Naive thymus-derived CD8-positive, alpha-beta T cell (primary cell): ENCODE measurements at places on chromosomes 5 and 9.

DNA sequence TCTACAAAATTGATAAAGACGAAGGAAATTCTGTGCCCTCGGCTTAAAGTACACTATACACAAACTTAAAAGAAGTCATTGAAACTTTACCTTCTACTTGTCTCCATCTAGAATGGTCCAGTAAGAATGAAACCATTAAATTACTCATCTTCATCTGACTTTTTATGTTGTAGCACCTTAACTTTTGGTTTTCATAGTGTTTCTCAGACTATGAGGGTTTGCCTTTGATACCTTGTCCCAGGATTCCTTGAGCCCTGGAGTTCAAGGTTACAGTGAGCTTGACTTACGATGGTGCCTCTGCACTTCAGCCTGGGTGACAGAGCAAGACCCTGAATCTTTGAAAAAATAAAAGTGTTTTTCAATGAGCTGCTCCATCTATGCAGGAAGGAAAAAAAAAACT, 132.2 kb downstream of the CDC42SE2 start:
- H3K4me1 ChIP-seq, result peaks cover 85% of the 10 kb centered on the region
- peak overlapping the region; percentile 47 for H3K4me3 ChIP-seq
- peaks cover 22% of the 10 kb centered on the region for H3K36me3 ChIP-seq
- H3K27me3 ChIP-seq, result no peaks in the 10 kb centered on the region
- DNase-seq, result no peak

- H3K36me3 ChIP-seq, result peaks cover 21% of the 10 kb centered on the region
- H3K27ac ChIP-seq, result no peak overlapping the region
- DNase-seq, result no peak
- no peaks in the 10 kb centered on the region for H3K27me3 ChIP-seq
- no peak overlapping the region for H3K4me3 ChIP-seq
These were observed 97.8 kb downstream of the FBXW11 start for GRCh38 chr5:171908638-171909037.

DNA sequence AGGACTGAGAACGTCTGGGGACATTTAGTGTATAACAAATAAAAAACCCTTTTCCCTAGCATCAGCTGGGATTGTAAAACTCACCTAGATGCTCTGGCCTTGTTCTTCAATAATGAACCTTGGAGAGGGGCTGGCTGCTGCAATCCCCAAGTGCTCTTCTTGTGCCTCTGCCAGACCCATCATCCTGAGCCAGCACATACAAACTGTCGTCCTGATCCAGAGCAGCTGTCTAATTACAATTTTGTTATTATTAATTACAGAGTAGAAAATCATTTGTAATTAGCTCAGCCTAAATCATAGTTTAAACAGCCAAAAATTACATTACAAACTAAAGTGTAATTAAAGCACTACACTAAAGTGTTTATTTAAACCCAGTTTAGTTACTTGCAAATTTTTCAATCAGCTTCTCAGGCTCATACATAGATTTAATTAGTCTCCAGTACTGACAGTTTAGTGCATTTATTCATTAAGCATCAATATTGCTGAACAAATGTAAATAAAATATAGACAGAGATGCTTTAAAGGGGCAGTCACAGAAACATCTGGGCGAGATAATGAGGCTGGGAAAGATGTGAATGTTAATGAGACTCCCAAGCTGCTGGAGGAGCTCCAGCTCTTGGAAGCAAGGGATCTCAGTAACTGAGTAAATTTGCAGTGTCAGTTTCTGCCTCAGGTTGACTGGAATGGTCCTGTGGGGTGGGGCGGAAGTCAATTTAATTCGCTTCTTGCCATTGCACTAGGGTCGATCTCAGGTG, 632.3 kb upstream of the TLE4 start:
- no peaks in the 10 kb centered on the region for H3K36me3 ChIP-seq
- DNase-seq, result no peak
- H3K27ac ChIP-seq, result no peak overlapping the region
- no peaks in the 10 kb centered on the region for H3K27me3 ChIP-seq
- no peaks in the 10 kb centered on the region for H3K4me1 ChIP-seq

DNA sequence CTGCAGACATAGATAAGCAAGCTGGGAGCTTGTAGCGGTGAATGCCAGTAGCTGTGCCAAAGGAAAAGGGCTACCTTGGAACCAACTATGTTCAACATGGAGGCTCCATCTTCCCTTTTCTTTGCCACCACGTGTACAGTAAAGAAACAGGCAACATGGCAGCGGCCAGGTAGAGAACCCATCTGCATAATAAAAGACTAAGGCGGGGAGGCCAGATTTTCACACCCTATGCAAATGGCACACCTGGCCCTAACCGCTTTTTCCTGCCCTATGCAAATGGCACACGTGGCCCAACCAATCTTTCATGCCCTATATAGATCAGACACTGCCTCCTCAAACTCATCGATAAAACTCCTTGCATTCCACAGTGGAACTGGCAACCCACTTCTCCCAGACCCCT, 477.5 kb upstream of the EDIL3 start:
- H3K4me3 ChIP-seq, result no peak overlapping the region
- no peak for DNase-seq
- H3K27ac ChIP-seq, result no peak overlapping the region
- no peaks in the 10 kb centered on the region for H3K4me1 ChIP-seq

DNA sequence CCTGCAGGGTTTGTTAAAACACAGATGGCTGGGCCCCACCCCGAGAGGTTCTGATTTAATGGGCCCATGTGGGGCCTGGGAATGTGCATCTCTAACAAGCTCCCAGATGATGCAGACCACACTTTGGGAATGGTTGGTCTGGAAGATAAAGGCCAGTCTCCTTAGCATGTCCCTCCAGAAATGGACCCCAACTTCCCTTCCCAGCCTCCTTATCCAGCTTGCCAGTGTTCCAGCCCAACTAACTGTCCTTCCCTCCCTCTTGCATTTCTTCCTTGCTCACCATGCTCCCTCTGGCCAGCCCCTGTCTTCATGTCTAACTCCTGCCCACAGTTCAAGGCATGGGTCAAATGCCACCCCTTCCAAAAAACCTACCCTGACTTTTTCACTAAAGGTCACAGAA, 196.1 kb upstream of the TBC1D2 start:
- DNase-seq, result no peak
- H3K27ac ChIP-seq, result no peak overlapping the region
- H3K4me3 ChIP-seq, result no peak overlapping the region

- H3K27me3 ChIP-seq, result no peaks in the 10 kb centered on the region
- H3K27ac ChIP-seq, result no peak overlapping the region
- H3K4me3 ChIP-seq, result no peak overlapping the region
- no peaks in the 10 kb centered on the region for H3K36me3 ChIP-seq
- H3K4me1 ChIP-seq, result no peaks in the 10 kb centered on the region
- DNase-seq, result no peak
These were observed 156.4 kb upstream of the FTMT start for GRCh38 chr5:121695307-121695706.

GRCh38 chr9:131892902-131893500, 153.1 kb upstream of the RAPGEF1 start:
- no peak overlapping the region for H3K4me3 ChIP-seq
- H3K36me3 ChIP-seq, result peaks cover 5% of the 10 kb centered on the region
- no peaks in the 10 kb centered on the region for H3K27me3 ChIP-seq
- H3K4me1 ChIP-seq, result no peaks in the 10 kb centered on the region
- H3K27ac ChIP-seq, result no peak overlapping the region
- DNase-seq, result no peak

DNA sequence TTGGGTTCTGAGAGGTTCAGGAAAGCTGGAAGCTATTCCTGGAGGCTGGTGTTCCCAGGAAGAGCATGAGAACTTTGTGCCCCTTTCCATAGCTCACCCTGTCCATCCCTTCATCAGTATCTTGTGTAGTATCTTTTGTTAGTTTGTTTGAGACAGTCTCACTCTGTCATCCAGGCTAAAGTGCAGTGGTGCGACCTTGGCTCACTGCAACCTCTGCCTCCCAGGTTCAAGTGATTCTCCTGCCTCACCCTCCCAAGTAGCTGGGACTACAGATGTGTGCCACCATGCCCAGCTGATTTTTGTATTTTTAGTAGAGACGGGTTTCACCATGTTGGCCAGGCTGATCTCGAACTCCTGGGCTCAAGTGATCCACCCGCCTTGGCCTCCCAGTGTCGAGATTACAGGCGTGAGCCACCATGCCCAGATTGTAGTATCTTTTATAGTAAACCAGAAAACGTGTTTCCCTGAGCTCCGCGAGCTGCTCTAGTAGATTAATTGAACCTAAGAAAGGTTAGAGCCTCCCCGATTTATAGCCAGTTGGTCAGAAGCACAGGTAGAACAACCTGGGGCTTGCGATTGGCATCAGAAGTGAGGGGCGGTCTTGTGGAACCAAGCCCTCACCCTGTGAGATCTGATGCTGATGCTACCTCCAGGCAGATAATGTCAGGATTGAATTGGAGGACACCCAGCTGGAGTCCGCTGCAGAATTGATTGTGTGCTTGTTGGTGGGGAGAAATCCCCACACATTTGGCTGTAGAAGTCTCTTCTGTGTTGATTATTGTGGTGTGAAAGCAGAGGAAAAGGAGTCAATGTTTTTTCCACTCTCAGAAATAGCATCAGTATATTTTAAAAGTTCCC, 32.3 kb downstream of the ATP6V0E1 start:
- peak overlapping the region; percentile 71 for H3K27ac ChIP-seq
- H3K4me1 ChIP-seq, result peaks cover 54% of the 10 kb centered on the region
- peaks cover 10% of the 10 kb centered on the region for H3K36me3 ChIP-seq
- no peaks in the 10 kb centered on the region for H3K27me3 ChIP-seq
- no peak for DNase-seq

DNA sequence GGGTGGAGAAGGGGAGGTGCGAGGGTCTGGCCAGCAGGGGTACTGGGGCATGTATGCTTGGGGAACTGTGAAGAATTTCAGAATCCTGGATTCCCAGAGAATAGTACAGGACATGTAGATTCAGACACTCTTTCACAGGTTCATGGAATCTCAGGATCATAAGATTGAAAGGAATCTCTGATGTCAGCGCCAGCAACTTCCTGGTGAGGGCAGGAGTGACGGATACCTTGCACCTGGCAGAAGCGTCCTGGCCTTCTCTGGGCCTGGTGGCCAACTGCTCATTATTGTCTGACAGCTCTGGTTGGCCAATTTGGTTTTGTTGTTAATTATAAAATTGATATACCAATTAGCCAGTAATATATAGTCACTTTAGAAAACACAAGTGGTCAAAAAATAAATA, 6.9 kb downstream of the GM2A start:
- no peak for DNase-seq
- H3K27me3 ChIP-seq, result no peaks in the 10 kb centered on the region
- no peaks in the 10 kb centered on the region for H3K36me3 ChIP-seq
- H3K4me3 ChIP-seq, result no peak overlapping the region

GRCh38 chr9:85001925-85002324, 332.4 kb downstream of the NTRK2 start:
- no peaks in the 10 kb centered on the region for H3K36me3 ChIP-seq
- no peak overlapping the region for H3K4me3 ChIP-seq
- no peak overlapping the region for H3K27ac ChIP-seq
- no peak for DNase-seq
- peaks cover 20% of the 10 kb centered on the region for H3K27me3 ChIP-seq
- H3K4me1 ChIP-seq, result no peaks in the 10 kb centered on the region

DNA sequence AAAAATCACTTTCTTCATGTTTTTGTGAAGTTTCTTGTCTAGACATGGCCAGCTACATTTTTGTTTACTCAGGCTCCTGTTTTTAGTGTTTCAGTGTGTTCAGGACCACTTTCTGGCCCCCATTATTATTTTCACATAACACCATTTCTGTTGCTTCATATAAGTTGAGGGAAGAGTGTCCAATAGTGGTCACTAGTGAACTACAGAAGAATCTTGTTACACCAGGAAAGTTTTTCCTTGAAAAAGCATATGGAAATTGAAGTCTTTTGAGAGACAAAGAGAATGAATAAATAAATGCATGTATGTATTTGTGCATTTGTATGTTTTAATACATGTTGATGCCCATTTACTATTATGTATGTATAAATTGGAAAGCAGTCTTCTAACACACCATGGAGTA, 3.8 kb downstream of the ADAMTSL1 start:
- H3K36me3 ChIP-seq, result no peaks in the 10 kb centered on the region
- H3K4me1 ChIP-seq, result peaks cover 2% of the 10 kb centered on the region
- DNase-seq, result no peak
- peaks cover 21% of the 10 kb centered on the region for H3K27me3 ChIP-seq

DNA sequence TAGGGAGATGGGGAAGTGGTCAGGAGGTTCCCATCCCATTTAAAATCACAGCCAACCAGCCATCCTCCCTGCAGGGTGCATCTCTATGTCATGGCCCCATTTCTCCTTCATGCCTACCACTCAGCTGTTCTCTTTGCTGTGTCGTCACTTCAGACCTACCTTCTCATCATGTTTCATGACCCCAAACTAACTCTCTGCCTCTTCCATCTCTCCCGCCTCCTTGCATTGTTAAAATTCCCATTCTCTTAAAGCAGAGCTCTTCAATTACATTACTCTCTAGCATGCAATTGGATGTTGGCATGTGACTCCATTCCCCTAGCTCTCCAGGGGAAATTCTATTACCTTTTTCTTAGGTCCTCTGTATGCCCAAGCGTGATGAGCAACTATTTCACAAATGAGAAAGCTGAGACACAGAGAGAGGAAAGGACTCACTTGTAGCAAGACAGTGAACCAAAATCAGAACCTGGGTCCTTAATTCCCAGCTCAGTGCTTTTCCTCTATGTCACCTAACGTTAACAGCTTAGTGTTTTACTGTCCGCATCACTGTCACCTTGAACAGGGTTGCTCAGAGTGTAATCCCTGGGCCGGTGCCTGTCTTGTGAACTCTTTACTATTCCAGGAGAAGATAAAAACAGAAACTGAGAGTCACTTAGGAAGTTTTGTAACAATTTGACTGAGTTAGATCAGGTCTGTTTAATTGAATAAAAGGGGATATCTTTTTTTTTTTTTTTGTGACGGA, 28.1 kb downstream of the PDE6A start:
- no peaks in the 10 kb centered on the region for H3K36me3 ChIP-seq
- no peak overlapping the region for H3K4me3 ChIP-seq
- no peaks in the 10 kb centered on the region for H3K4me1 ChIP-seq

DNA sequence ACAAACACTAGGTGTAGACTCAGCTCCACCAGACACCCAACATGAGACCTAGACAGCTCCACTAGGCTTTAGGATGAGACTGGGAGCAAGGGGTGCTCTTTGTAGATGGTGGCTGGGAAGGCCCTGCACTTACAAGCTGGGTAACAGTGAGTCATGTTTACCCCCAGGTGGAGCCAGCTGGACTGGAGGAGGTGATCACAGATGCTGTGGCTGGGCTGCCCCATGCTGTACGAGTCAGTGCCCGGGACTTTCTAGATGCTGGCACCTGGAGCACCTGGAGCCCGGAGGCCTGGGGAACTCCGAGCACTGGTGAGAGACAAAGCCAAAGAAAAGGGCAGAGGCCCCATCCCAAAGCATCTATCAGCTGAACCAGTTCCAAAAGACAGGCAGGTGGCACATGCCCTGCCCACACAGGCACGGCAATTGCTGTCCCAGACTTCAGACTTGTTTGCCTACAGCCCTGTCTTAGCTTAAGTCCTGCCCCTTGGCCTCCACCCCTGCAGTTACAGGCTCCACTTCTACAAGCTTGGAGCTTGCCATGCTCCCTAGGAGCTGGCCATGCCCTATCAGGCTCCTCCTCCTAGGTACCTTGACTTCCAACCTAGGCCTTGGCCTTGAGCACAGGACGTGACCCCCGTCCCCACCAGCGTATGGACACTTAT, 2.7 kb downstream of the CCL27 start:
- no peaks in the 10 kb centered on the region for H3K36me3 ChIP-seq
- H3K4me1 ChIP-seq, result peaks cover 34% of the 10 kb centered on the region
- DNase-seq, result no peak
- H3K4me3 ChIP-seq, result no peak overlapping the region
- H3K27ac ChIP-seq, result no peak overlapping the region

- DNase-seq, result no peak
- H3K27me3 ChIP-seq, result peaks cover 8% of the 10 kb centered on the region
- H3K4me1 ChIP-seq, result no peaks in the 10 kb centered on the region
These were observed 93.7 kb upstream of the SIMC1 start for GRCh38 chr5:176144508-176144907.

- H3K4me1 ChIP-seq, result no peaks in the 10 kb centered on the region
- no peak overlapping the region for H3K27ac ChIP-seq
- H3K36me3 ChIP-seq, result no peaks in the 10 kb centered on the region
- no peak for DNase-seq
- H3K4me3 ChIP-seq, result no peak overlapping the region
These were observed 75.0 kb downstream of the CFAP95 start for GRCh38 chr9:69895659-69896058.
